Muscle of back (tissue), 13 donors: ENCODE measurements at places on chromosomes 6 and 20.

- DNase-seq, result no peak
Observed at GRCh38 chr20:24742436-24742835, 206.6 kb upstream of the CST7 start.

DNA sequence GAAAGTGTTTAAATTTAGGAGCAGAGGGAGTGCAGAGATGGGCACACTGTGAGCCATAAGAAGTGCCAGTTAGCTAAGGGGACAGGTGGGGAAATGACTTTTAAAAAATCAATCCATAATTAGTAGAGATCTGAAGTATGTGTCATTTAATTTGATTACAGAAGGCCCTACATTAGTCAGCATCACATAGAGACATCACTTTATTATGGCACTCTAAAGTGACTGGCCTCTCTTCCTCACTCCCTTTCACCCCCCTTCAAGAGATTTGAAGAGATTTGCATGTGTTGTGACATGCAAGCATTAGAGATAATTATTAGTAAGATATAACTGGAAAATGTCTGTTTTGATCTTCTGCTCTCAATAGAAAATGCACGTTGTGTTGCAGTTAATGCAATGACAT is 86.7 kb downstream of the SLX4IP start:
- DNase-seq, result no peak

- no peak for DNase-seq
Observed at GRCh38 chr20:21511850-21512633, 1.8 kb downstream of the NKX2-2 start.

GRCh38 chr6:96570053-96570452 is 7.1 kb downstream of the FHL5 start:
- DNase-seq, result no peak

DNA sequence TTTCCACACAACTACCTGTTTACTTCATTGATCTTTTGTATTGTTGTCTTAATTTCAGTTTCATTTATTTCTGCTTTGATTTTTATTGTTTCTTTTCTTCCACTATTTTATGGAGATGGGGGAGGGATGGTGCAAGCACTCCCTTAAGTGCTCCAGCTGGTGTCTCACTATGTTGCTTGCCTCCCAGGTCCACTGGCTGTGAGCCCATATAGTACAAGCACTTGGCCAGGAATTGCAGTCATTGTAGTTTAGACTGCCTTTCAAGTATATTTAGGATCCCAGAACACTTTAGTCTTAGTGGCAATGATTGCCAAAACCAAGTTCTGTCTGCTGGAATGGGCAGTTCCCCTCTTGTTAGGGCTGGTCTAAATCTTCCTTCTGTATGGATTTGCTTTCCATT is 34.9 kb upstream of the MAN1A1 start:
- no peak for DNase-seq

DNA sequence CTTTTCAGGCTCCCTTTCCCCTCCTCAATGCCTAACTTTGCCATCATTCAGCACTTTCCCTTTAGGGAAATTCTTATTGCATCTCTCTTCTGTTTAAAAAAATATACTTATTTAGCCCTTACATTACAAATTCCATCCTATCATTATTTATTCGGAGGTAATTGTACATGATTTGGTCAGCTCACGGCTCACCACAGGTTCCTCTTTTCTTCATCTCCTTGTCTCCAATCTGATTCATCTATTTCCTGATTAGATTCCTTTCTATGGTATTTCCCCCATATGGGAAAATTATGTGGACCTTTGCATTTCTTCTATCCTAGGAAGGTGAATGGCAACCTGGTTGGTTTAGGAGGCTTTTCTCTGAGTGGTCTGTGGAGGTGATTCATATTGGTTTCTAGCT is 12.9 kb upstream of the EMILIN3 start:
- no peak for DNase-seq

- no peak for DNase-seq
Observed at GRCh38 chr6:127111526-127111925, 6.9 kb upstream of the RSPO3 start.

DNA sequence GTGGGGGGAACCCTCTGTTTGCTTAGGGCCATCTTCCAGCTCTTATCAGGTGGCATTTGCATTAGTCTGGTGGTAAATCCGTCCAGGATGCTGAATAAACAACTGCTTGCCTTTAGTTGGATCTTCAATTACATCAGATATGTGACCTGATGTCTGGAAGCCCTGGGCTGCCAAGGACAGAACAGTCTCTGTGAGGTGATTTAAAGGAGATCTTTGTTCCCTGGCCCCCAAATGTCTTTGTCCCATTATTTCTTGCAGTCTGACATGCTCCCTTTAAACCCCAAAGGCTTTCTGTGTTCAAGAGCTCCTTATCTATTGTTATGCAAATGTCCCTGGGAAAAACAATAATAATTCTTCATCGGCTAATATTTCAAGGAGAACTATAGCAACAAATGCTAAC is 84.6 kb upstream of the SPTLC3 start:
- no peak for DNase-seq

DNA sequence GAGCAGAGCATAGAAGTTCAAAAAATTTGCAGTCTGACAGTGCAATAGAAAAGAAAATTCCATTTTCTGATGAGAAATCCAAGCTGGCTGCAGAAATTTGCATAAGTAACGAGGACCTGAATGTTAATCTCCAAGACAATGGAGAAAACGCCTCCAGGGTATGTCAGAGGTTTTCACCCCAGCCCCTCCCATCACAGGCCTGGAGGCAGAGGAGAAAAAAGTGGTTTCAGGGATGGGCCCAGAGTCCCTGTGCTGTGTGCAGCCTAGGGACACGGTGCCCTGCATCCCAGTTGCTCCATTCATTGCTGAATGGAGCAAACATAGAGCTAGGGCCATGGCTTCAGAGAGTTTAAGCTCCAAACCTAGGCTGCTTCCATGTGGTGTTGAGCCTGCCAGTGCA is 327.9 kb upstream of the KHDRBS2 start:
- DNase-seq, result no peak

DNA sequence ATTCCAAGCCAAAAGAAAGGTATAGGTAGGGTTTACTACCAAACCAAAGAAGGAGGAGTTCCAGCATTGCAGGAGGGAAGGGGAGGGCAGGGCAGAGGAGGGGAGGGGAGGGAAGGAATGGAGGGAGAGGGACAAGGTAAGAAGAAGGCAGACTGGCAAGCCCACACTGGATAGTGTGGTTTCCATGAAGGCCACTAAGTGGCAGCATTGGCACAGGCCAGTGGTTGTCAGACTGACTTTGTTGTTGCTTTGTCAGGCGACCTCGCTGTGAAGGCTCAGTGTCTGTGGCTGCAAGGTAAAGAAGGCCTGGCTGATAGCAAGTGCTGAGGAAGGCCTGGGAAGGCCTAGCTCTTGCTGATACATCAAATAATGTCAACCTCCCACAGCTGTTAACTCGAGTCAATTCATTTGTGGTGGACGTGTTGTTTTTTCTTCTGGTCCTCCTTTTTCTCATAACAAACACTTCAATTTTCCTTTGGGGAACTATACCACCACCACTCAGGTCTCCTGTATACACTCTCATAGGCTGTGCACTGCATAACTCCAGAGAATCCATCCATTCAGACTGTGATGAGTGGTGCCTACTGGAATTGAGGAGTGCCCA is 7.7 kb upstream of the ZNF334 start:
- peak; percentile 22 for DNase-seq

GRCh38 chr6:20061952-20062351 is 150.3 kb downstream of the MBOAT1 start:
- no peak for DNase-seq

- no peak for DNase-seq
Observed at GRCh38 chr6:143136647-143137046, 76.0 kb downstream of the AIG1 start.

DNA sequence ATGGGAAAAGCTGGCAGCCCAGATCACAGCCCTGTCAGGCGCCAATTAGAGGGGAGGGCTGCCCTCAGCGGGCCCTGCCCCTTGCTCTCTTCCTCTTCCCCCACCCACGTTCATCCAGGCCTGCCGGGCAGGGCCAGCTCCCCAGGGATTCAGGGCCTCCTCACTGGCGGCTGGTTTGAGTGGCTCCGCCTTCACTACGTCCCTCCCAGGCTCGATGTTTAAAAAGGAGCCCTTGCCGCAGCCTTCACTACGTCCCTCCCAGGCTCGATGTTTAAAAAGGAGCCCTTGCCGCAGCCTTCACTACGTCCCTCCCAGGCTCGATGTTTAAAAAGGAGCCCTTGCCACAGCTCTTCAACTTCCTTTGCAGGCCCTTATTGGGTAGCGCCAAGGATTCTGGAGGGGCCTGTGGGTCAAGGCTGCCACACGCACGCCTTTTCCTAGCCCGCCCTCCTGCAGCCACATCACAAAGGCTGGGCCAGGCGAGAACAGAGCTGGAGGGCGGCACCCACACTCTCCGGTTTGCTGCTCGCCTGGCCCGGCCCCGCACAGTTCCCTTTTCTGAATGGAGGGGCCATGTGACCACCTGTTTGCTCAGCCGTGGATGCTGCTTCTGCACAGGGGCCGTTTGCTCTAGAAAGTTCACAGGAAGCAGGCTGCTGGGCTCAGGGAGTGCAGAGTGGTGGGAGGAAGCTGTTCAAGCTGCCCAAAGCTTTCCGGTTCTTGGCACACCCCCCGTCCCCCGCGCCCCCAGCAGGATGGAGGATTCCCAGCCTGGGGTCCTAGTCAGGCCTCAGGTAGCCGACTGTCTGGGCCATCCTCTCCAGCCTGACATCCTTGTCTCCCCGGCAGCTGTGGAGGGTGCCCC is 1.6 kb downstream of the SLC17A9 start:
- peak; percentile 64 for DNase-seq

- peak; percentile 42 for DNase-seq
Observed at GRCh38 chr6:55957961-55958422, 82.6 kb upstream of the BMP5 start.

- peak; percentile 95 for DNase-seq
Observed at GRCh38 chr6:16803294-16804200, 42.3 kb upstream of the ATXN1 start.

DNA sequence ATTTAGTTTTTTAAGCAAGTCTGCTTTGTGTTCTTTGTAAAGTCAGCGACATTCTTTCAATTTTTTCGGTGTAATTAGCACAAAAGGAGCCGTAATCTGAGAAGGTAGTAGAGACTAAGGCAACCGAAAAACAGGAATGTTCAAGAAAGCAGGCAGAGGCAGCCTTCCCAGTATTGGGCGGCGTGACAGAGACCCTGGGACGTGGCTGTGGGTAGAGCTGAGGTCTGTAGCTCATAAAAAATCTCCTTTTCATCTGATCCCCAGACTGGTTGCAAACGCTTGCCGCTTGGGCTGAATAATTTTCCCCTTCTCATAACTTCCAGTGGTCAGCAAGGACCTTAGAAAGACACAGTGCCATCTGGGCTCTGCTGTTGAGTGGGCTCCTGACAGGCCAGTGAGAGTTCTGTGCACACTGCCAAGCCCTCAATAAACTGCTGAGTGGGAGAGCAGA is 30.8 kb downstream of the GNAS start:
- peak; percentile 69 for DNase-seq

GRCh38 chr6:24931718-24932691 is 3.8 kb downstream of the RIPOR2 start:
- no peak for DNase-seq

DNA sequence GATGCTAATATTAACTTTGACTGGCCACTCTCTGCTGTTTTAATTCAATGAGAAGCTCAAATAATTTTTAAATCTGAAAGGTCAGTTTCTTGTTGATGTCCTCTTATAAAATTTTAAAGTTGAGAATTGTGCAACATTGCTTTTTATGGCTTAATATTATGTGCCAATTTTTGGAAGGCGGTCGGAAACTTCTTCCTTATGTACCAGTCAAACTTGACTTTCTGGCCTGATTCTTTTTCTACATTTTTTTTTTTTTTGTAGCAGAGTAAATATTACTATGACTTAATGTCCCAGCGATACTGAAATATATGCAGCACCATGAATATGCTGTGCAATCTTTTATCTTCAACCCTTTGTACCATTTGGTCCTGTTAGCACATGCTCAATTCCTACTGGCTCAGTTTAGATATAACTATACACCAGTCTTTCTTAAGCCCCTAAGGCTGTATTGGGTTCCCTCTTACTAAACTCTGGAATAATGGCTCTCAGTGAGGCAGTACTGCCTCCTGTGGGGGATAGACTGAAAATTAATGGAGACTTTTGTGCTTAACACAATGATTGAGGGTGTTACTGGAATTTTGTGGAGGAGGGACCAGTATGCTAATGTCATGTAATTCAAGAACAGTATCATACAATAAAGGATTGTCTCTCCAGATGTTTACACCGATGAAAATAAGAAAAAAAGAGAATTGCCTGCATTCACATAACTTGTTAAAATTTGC is 156.4 kb upstream of the SYNCRIP start:
- DNase-seq, result no peak

GRCh38 chr6:81995548-81996289 is 243.2 kb upstream of the TENT5A start:
- DNase-seq, result no peak

DNA sequence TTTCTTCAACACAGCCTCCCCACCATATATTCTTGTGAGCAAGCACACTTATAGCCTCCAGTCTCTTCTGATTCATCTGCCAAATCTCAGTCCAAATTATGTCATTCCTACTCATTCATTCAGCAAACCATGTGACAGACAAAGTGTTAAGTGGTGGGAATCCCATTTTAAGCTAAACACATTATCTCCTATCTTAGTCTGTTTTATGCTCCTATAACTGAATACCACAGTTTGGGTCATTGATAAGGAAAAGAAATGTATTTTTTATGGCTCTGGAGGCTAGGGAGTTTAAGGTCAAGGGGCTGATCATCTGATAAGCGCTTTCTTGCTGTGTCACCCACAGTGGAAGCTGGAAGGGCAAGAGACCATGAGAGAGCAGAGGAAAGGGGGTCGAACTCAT is 23.9 kb upstream of the SMIM13 start:
- no peak for DNase-seq

GRCh38 chr6:139472351-139473015 is 98.0 kb upstream of the CITED2 start:
- DNase-seq, result peak; percentile 35

- no peak for DNase-seq
Observed at GRCh38 chr20:36074983-36075382, 79.6 kb upstream of the EPB41L1 start.

DNA sequence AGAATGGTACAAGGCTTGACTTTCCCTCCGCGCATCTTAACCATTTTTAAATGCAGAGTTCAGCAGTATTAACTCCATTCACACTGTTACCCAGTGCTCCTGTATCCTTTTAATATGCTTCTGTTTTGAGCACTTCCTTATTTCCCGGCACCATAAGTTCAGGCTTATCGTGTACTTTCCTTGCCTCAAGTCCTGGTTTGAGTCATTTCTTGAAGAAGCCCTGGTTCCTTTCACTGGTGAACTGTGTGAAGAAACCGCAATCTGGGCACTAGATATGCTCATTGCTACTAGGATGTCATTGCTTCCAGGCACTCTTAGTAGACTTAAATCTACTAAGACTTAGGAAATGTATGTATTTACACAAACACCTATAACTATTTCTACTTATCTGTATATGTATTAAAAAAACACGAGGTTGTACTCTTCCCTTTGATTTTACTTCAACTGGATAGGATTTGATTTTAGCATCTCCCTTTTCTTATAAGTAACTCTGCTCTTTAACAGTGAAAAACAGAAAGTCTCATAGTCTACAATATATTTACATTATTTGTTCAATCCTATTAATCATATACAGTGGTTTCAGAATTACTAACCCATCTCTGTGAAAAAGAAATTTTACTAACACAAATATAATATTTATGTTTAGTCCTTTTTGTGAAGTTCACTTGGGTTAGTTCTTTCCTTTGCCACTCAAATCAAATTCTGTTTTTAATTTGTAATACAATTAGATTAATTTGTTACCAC is 135.5 kb downstream of the CDKAL1 start:
- no peak for DNase-seq

- no peak for DNase-seq
Observed at GRCh38 chr6:95248499-95248898, 328.8 kb upstream of the MANEA start.

GRCh38 chr6:149122850-149123821 is 194.4 kb upstream of the TAB2 start:
- DNase-seq, result no peak

- DNase-seq, result no peak
Observed at GRCh38 chr6:130843575-130844320, 16.5 kb downstream of the SMLR1 start.
